ENCODE measurements at places on chromosomes 1 and 21. TPM values are rescaled to one million over a fixed set of nuclear protein-coding genes. Genes with fewer than 3 reads are reported as not detected.

DNA sequence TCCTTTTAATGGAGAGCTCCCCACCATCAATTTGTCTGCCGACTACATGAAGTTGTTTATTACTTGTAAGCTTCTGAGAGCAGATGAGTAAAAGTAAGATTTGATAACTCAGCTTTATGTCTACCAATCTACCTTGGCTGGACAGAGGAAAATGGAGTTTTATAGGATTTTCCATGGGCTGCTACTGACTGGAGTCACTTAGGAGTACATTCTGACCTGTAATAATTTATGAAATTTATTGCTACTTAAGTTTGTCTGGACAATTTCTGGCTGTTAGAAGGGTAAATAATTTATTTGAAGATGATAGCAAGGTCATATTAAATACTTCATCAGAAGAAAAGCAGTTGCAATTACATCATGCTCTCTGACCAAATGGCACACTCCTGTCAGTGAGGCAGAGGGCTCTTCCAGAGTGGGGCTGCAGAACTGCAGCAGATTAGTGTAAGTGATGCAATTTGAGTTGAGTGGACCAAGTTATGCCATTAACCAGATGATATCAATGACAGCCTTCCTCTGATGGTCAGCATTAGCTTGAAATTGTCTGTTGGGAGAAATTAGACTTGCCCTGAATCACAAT, 736.7 kb upstream of the PTBP2 start:
- no peak for DNase-seq

DNA sequence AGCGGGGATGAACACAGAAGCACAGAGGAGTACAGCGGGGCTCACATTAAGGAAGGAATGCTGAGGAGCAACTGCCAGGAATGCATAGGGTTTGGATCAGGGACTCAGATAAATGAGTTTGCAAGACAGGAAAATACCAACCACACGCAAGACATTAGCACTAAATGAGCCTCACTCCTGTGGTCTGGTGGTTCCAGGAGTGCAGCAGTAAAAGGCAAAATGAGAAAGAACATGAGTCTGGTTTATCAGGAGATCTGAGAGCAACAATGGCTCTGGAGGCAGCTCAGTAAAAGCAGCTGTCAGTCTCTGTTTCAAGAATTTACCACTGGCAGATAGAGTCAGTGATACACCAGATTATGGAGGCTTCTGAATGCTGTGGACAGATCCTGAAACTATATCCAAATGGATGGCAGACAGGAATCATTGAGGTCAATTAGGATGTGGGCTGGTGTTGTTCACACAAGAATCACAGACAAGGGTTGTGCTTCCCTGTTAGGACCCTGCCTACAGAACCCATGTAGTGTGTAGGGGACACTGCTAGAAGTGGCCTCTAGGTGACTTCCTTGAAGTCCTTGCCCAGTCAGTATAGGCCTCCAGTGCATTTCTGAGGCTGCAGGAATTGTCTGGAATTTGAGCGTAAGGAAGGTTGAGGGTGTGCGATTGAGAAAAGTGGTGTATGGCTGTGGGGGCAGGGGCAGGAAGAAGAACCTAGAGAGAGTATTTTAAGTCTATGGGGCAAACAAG, 50.3 kb downstream of the CASQ2 start:
- DNase-seq: no peak

GRCh38 chr21:20527731-20528460, 470.3 kb upstream of the NCAM2 start:
- DNase-seq: no peak

GPR161 gene
- 9.5 TPM for total RNA-seq

GRCh38 chr1:180181996-180182642, 27.4 kb downstream of the QSOX1 start:
- no peak for DNase-seq

GRCh38 chr21:42158846-42159245, 60.1 kb upstream of the ABCG1 start:
- DNase-seq: no peak

GRCh38 chr1:19416921-19417470, 68.3 kb downstream of the CAPZB start:
- DNase-seq: peak; percentile 86

DNA sequence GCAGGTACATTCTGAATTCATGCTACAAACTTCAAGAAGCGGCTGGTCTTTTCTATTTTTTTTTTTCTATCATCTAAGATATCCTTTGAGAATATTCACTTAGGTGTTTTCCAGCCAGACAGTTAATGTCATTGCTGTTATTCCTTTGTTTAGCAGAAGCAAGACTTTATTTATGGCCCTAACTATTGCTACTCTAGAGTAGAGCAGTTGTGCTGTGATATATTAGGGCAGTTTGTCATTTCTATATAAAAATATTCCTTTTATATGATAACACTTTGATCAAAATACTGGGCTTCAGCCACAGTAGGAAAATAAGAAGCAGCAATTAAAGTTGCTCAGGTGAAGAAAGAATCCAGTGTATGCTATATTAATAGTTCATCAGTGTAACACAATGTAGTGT, 959.3 kb downstream of the NCAM2 start:
- no peak for DNase-seq

Data from lung microvascular endothelial cell (primary cell).